Kidney epithelial cell (primary cell): ENCODE measurements at places on chromosomes 3 and 15.

GRCh38 chr3:81823882-81824395 lies 62.5 kb upstream of the GBE1 start:
- no peak for DNase-seq

- no peak for DNase-seq
Measured at GRCh38 chr3:118626453-118626852, 408.2 kb downstream of the IGSF11 start.

- DNase-seq = no peak
Measured at GRCh38 chr15:82805994-82806406, at the start of gene FSD2. FSD2 (minus strand) TSS chr15:82806069; CDS start chr15:82787390, 18,679 bp downstream.

GRCh38 chr3:111351334-111351733 lies 190.7 kb upstream of the CD96 start:
- DNase-seq = no peak

GRCh38 chr3:60431599-60431958 lies 819.7 kb downstream of the FHIT start:
- DNase-seq = no peak

DNA sequence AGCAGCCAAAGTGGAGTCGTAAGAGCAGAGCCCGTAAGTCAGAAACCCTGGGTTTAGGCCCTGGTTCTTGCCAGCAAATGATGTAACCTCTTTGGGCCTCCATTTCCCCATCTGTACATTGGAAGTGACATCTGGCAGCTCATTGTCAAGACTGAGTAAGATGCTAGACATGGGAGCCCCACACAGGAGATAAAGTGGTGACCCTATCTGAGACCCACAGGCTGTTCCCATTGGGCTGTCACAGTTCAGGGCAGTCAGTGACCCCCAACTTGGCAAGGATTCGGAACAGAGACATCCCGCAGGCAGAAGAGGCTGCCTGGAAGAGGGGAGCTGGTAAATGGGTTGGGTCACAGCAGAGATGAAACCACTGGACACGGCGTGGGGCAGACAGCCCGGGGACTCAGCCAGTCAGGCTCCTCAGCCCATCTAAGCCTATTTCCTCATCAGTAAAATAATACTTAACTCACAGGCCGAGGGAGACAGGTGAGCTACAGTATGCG lies 1.8 kb downstream of the CLN6 start:
- DNase-seq = no peak

DNA sequence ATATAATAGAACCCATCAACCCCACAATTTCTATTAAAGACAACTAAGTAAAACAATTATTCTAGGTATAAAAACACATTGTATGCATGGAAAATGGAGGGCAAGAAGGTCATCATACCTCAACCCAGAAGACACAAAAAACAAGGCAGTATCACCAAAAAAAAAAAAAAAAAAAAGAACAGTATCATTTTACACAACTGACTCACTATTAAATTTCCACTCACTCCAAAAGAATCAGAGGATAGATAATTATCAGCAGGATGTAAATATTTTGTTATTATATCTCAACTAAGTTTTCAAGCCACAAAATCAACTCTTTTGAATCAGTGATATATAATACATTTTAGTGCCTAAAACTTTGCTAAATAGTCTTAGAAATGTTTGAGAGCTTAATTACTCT lies 55.0 kb downstream of the CLASP2 start:
- DNase-seq = no peak

GRCh38 chr15:94968133-94968532 lies 736.8 kb downstream of the MCTP2 start:
- DNase-seq = no peak

GRCh38 chr3:128084675-128085021 lies 32.4 kb downstream of the SEC61A1 start:
- DNase-seq = no peak

GRCh38 chr3:188486126-188486525 lies 332.2 kb downstream of the LPP start:
- no peak for DNase-seq
